CD4-positive, alpha-beta T cell treated with Interleukin-10 for 1 hour (primary cell): ENCODE measurements at places on chromosomes 6 and 20.
A peak's percentile ranks its signal among the peaks of the same experiment; 100 is the strongest.

DNA sequence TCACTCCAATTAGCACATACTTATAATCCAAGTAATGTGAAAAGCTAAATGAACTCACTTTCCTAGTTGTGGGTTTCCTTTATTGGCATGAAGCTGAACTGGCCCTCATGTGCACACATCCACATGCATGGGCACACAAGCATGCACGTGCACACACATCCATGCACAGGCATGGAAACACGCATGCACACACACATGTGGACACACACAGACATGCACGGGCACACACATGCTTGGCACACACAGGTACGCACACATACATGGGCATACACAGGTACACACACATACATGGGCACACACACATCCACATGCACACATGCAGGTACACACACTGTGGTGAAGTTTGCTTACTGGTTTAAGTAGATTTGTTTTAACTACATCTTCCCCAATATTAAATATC, 23.8 kb downstream of the SYNDIG1 start:
- no peak for DNase-seq

- DNase-seq = no peak
Measured at GRCh38 chr20:16842486-16843120, 94.4 kb downstream of the OTOR start.

DNA sequence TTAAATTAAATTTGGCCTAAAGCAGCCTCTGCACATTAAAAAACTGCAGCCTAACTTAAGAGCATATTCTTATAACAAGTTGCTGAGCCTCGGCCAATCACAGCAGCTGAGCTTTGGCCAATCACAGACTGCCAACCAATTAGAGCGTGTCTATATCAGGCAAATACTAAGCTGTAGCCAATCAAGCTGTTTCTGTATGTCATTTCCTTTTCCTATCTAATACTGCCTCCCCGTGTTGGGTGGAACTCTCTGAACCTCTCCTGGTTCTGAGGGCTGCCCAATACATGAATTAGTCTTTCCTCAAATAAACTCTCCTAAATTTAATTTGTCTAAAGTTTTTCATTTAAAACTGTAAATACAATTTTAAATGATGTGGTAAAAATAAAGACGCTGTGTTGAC, 3.9 kb upstream of the TMEM244 start:
- no peak for DNase-seq

GRCh38 chr20:24616258-24617079, 147.0 kb downstream of the SYNDIG1 start:
- DNase-seq = no peak

DNA sequence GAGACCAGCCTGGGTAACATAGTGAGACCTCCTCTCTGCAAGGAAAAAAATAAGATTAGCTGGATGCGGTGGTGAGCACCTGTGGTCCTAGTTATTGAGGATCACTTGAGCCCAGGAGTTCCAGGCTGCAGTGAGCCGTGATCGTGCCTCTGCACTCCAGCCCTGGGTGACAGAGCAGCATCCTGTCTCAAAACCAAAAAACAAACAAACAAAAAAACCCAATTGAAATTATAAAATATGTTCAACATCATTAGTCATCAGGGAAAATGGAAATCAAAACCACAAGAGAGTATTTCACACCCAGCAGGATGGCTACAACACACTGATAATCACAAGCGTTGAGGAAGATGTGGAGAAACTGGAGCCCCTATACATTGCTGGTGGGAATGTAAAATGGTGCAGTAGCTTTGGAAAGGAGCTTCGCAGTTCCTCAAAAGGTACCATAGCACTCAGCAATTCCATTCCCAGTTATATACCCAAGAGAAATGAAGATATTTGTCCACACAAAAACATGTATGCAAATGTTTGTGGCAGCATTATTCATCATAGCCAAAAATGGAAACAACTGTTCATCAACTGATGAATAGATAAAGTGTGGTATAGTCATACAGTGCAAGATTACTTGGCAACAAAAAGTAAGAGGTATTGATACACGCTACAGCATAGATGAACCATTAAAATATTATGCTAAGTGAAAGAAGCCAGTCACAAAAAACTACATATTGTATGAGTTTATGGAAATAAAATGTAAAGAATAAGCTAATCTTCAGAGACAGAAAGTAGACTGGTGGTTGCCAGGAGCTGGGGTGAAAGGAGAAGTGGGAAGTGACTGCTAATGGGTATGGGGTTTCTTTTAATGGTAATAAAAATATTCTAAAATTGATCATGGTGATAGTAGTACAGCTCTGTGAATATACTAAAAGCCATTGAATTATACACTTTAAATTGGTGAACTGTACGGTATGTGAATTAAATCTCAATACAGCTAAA, 38.7 kb upstream of the RIPOR2 start:
- DNase-seq = peak; percentile 48

- no peak for DNase-seq
Measured at GRCh38 chr6:35258336-35258735, 1.2 kb upstream of the ZNF76 start.

GRCh38 chr6:167659046-167659445, 167.7 kb upstream of the AFDN start:
- no peak for DNase-seq
